ENCODE measurements at places on chromosomes 11 and 22. TPM values are rescaled to one million over a fixed set of nuclear protein-coding genes. Genes with fewer than 3 reads are reported as not detected.

SHISA8 gene
- total RNA-seq, result not detected

- peak; percentile 23 for DNase-seq
These were observed 133.4 kb downstream of the DCDC1 start for GRCh38 chr11:31236143-31236542.

DNA sequence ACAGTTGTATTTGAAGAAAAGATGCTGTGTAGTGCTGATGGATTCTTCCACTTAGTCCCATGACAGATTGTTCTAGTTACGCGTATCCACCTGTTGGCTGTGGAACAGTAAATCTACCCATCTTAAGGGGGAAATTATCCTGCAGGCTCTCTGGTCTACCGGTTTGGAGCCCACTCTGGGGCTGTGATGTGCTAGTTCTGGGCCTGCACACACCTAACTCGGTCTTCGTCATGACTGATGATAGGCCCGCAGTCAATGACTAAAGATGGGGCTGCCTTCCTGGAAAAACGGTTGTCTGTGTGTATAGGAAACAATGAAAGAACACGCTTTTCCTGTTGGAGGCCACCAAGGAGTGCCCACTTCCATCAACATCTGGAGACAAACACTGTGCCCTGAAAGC is 6.2 kb upstream of the RBM4B start:
- no peak for DNase-seq

- no peak for DNase-seq
These were observed 294.6 kb upstream of the NARS2 start for GRCh38 chr11:78869293-78869692.

GRCh38 chr11:87039371-87039770 is 1.6 kb downstream of the TMEM135 start:
- no peak for DNase-seq

NFRKB gene
- 20.5 TPM for total RNA-seq

GRCh38 chr11:111912535-111912934 is at the start of gene HSPB2:
Gene HSPB2 (plus strand): TSS chr11:111912734. CDS start chr11:111912830, 96 bp downstream.
- no peak for DNase-seq

DNA sequence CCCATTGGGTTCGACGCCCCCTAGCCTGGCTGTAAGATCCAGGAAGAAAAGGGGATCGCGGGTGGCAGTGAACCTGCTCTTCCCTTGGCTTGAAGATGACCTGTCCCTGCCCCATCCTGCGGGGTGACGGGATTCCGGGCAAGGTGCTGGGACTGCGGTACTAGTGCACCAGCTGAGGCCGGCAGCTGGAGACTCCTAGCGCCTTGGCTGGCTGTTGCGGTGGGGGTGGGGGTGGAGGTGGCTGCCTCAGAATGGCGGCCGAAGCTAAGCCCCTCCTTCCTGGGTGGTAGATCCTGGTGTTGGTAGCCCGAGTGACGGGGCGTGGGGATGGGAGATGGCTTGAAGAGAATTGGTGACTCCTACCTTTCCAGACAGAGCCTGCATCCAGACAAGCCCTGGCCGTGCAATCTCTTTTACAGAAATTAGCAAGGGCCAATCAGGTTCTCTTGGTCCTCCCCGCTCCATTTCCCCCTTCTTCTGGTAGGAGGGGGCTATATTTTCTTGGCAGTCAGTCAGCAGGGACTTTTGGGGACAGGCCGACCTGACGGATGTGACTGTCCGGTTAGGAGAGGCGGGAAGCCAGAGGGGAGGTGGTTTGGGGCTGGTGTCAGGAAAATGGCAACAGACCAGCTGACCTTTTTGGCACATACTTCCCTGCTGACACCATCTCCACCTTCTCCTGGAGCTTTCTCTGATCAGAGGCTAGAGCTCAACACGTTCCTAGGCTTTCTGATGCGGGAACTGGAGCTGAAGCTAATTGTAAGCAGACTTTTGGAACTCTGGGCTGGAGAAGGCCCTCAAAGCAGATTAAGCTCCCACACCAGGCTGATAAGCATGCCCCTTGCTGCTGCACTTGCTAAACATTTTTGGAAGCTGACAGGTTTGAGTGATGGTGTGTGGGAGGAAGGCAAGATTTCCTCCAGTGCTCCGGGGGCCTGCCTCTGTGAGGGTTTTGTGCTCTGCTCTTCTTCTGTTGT is 2.0 kb downstream of the NAV2 start:
- DNase-seq, result peak; percentile 59

ROBO4 gene
- total RNA-seq, result 4.2 TPM

PTPRJ gene
- 214 TPM for total RNA-seq

- no peak for DNase-seq
These were observed 155.1 kb upstream of the BLID start for GRCh38 chr11:122271137-122271536.

DNA sequence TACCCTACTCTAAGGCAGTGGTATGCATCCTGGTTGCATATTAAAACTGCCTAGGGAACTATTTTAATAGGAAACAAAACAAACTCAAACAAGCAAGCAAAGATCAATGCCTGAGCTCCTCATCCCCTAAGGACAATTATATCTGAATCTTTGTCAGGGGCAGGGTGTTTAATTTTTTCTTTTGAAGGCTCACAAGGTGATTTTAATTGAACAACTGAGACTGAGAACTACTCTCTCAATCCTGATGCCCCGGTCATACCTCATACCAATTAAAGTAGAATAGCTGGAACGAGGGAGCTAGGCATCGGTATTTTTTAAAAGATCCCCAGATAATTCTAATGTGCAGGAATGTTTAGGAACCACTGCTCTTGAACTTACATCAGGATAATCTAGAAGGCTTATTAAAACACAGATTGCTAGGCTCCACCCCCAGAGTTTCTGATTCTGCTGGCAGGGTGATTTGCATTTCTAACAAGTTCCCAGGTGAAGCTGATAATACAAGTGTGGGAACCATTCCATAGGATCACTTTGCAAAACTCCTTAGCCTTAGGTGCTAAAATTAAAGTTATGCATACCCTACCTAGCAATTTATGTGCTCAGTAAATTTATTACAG is 416.5 kb downstream of the GUCY1A2 start:
- no peak for DNase-seq

LBHD1 gene
- 5.0 TPM for total RNA-seq

INS gene
- not detected for total RNA-seq

SMC1B gene
- not detected for total RNA-seq

DNA sequence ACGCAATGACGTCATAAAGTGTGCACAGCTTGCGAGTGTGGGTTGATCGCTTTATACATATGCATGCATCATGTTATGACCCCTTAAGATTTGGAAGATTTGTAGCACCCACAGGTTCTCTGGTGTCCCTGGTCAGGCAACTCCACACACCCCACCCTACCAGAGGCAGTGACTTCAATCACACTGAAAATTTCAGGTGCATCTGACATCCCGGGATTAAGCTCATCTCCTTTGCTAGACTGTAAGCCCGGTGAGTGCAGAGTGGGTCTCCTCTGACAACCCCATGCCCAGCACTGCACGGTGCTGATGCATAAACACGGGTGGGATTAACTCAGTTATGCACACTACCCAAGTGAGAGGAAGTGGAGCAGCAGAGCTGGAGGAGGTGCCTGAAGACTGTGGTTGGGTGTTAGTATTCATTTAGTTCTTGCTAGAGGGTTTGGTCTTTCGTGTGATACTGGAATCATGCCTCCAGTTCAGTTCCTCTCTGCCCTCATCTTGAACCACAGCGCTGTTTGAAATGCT is 6.5 kb downstream of the ARSA start:
- DNase-seq, result no peak

GRCh38 chr11:36215693-36216060 is 73.5 kb downstream of the COMMD9 start:
- DNase-seq, result peak; percentile 13

P2RY6 gene
- total RNA-seq, result 3.6 TPM

DNA sequence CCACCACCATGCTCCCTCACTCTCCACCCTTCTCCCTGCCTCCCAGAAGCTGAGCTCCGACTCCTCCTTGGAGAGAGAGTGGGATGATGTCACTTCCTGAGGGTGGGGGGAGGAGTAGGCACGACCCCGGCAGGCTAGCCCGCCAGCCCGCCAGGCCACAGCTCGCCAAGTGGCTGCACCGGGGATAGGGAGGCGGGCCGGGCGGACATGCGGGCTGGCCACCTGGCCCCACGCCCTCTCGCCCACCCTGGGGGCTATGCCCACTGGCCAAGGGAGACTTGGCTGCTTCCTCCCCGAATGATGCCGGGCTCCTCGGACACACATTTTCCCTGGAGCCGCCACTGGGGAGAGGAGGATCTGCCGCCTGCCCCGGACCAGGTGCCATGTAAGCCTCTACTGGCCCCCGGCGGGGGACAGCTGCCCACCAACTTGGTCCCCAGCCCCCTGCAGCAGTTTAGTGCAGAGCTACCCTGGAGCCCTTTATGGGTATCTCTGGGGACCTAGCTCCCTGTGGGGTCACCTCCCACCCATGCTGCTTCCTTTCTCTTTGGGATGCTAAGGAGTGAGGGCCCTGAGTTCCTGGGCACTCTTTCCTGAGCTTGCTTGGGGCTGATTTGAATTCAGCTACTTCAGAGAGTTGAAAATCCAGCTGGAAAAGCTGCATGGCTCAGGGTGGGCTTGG is 33.7 kb upstream of the MYRF start:
- DNase-seq, result no peak

SCGB1D2 gene
- total RNA-seq, result not detected

C22orf15 gene
- not detected for total RNA-seq

OR51B5 gene
- total RNA-seq, result not detected

DNA sequence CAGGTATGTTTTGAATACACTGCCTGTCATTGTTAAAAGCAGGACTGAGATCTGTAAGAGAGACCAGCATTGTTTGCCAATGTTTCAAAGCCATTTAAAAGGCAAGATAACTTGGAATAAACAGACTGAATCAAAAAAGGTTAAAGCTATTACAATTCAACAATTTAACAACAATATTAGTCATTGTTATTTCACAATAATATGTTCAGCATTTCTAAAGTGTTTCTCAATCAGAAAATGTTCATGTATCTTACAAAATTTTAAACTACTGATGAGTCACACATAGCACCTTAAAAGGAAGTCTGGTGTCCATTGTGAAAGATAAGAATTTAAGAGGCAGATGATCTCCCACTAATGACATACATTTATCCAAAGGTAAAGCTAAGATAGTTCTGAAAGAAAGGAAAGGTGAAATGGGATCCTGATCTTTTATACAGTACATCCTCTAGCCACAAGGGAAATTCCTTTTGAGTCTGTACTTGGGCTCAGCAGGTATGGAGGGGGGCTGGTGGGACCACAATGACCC is 79.7 kb downstream of the MAML2 start:
- peak; percentile 98 for DNase-seq

APOL6 gene
- total RNA-seq, result 37.9 TPM

GRCh38 chr11:35106595-35106994 is 32.4 kb upstream of the CD44 start:
- DNase-seq, result no peak
